AG09319 (cell line): ENCODE measurements at places on chromosomes 16 and 17.

DNA sequence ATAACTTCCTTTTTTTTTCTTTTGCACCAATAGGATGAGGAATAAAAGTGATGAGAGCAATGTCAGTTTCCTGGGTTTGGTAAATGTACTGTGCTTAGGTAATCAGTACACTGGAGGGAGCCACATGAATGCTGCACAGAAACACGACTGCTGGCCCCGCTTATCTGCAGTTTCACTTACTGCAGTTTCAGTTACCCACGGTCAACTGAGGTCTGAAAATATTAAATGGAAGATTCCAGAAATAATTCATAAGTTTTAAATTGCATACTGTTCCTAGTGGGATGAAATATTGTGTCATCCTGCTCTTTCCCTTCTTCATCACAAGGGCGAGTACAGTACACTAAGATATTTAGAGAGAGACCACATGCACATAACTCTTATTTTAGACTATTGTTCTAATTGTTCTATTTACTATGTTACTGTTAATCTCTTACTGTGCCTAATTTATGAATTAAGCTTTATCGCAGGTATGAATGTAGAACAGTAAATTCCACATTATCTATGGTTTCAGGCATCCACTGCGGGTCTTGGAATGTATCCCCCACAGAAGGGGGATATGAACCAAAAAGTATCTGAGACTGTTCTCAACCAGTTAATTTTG, 6.4 kb upstream of the LGALS3BP start:
- no peak for DNase-seq

- no peak for DNase-seq
These were observed 29.1 kb downstream of the TRIM16 start for GRCh38 chr17:15654886-15655561.

DNA sequence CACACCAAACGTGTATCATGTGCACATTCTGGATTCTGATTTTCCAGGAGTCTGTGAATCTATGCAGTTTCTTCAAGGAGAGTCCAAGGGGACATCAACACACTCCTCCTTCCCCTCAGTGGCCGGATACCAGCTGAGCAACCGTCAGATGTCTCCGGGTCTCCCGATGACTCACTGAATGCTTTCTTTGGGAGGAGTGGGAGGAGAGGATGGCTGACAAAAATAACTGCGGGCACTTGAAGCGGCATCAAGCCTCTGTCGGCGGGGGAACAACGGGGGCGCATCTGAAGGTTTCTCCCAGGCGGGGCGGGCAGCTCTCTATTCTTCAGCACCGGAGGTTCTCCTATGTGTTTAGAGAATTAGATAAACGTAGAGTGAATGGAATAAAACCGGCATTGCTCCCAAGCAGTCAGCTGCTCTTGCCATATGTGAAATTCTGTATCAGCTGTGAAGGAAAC, 24.6 kb upstream of the LRRC75A start:
- DNase-seq: no peak

DNA sequence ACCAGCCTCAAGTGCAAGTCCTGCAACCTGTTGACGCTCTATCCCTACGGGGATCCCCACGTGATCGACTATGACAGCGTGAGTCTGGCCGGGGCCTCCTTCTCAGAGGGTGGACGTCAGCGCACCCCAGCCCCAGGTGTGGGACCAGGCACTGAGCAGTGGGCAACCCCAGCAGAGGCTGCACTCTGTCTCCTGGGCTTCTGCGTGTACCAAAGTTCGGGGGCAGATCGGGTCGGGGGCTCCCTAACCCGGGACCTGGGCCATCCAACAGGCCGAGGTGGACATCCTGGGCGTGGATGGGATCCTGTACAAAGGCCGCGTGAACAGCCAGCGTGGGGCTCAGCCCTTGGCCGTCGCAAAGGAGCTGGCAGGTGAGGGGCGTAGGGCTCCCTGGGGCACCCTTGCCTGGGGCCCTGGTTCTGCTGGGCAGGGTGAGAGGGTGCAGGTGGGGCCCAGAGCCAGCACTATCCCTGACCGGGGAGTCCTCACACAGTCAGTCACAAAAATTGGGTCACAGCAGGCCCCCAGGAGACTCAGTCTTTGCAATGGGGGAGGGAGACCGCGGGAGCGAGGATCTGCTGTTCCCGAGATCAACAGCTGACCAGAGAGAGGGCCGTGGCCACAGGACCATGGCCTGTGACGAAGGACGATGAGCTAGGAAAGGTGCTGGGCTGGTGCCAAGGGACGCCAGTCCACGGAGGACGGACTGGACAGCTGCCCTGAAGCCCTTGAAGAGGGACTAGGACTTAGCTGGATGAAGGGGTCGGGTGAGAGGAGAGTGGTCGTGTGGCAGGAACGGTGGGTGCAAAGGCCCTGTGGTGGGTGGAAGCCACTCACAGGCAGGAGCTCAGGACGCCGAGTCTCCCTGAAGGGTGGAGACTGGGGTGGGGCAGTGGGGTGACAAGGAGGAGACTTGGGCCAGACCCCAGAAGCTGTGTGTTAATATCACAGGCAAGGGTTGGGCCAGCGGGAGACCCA, 20.0 kb downstream of the UBALD1 start:
- no peak for DNase-seq

DNA sequence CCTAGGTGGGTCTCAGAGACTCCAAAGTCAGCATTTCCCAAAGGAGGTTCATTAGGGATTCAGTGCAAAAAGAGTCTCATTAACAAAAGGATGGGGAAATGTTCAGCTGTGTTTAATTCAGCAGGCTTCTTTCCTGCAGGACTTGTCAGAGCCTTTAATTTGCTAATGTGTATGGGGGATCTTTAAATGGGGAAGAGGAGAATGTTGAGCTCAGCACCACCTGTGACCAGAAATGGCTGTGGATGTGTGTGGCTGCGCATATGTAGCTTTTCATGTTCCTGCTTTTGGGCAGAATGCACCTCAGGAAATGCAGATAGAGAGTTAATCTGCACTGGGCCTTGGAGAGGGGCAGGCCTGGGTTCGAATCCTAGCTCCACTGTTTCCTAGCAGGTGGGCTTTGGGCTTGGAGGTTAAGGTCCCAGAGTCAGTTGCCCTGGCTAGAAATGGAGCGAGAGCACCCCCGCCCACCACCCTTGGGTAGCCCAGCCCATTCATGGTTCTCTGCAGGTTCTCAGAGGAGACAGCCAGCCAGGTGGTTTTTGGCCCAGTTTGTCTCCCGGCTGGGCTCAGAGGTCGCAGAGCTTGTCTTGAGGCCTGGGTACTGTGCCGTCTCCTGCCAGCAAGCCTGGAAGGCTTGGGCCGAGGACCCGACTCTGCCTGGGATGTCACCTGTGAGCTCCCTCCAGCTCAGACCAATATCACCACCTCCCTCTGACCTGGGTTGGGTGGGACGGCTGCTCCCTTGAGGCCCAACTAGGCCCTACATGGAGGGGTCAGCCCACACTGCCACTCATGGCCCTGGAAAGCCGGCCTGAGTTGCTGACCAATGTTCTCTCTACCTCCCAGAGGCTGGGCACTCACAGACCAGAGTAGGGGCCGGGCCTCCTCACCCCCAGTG, 9.3 kb downstream of the ADCY7 start:
- no peak for DNase-seq

DNA sequence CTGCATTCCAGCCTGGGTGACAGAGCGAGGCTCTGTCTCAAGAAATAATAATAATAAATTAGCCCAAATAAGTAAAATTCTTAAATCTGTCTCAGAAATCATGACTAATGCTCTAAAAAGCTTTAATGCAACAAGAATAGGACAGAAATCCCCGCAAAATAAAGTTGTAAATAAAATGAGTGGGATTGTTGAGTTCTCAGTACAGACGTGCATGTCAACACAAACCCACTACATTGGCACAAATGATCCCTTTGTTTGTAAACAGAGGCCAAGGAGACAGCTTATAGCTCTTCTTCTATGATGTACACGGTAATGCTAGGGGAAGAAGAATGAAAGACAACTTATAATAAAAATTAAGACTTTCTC, 6.0 kb downstream of the STAT5B start:
- no peak for DNase-seq

GRCh38 chr16:82396509-82396908, 226.5 kb upstream of the MPHOSPH6 start:
- DNase-seq: no peak

- no peak for DNase-seq
These were observed 10.6 kb downstream of the RSPRY1 start for GRCh38 chr16:57196753-57197152.

DNA sequence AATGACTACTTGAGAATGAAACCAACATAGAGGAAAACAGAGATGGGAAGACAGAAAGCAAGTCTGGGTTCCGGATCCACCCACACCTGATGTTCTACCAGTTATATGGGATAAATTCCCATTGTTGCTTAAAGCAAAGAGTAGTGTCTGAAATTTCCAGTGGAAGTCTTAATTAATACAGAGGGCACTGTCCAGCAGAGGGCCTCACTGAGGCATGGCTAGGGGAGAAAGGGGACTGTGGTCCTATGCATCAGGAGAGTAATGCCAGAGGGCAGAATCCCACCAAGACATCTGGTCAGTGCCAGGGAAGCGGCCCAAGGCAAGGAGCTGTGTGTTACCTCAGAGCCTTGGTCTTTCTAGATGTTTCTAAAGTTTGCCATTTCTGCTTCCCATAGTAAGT, 7.5 kb upstream of the UMOD start:
- DNase-seq: no peak

DNA sequence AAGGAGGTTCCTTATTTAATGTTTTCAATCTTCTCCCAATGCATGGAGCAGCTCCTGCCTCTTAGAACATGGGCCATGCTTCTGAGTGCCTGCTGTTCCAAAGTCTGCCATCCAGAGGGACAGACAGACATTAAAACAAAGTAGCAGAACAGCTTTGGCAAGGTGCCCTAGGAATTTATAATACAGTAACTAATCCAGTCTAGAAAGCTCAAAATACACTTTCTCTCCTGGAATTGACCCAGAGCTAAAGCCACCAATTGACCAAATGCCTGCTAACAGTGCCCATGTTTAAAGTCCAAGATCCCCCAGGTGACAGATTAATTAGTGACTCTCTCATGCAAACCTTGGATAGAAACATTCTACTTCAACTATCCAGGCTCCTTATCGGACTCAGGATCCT, 11.1 kb upstream of the CHRNE start:
- DNase-seq: no peak

GRCh38 chr16:83581082-83581481, 226.7 kb upstream of the HSBP1 start:
- no peak for DNase-seq
